ENCODE measurements at places on chromosomes 1 and 21.

- no peak for DNase-seq
Measured at GRCh38 chr1:30715216-30715615, 8.2 kb downstream of the MATN1 start.

DNA sequence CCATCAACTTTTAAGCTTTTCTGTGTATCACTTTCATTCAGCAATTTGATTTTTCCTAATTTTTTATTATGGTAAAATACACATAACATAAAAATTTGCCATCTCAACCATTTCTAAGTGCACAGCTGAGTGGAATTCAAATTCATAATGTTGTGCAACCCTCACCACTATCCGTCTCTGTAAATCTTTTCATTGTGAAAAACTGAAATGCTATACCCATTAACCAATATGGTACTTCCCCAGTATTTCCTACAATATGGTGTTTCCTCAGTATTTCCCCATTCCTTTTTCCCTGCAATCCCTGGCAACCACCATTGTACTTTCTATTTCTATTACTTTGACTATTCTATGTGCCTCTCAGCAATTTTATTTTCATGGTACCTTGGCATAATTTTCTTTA is 6.8 kb downstream of the STPG1 start:
- no peak for DNase-seq

DNA sequence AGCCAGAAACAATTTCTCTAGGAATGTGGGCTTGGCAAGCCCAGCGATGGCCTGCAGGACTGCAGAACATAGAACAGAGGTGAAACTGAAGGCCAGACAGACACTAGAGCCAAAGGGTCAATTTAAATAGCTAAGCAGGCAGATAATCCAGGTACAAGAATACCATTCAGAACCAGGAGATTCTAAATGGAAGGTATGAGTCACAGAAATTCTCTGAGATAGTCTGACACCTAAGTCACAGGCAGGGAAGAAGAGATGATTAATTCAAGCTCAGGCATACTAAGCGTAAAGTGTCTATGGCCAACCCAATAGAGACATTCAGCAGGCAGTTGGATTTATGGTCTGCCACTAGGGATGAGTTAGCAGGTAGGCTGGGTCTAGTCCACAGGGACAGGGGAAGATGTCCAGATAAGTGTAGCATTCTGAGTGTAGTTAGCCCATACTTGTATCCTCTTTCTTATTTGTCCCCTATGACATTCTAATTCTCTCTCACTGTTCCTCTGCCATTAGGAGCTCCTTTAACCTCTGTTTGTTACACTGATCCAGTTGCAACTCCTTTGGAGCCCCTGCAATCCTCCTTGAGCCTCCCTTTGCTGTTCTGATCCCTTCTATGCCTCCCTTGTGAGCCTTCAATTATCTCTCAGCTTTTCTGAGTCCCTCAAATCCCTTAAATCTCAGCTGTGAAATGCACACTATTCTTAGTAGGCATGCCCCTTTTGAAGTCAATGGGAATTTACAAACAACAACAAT is 383.8 kb downstream of the LMO4 start:
- DNase-seq = no peak

GRCh38 chr1:152189657-152190442 is 30.8 kb upstream of the RPTN start:
- peak; percentile 47 for DNase-seq

GRCh38 chr1:65075123-65075976 is 72.7 kb upstream of the AK4 start:
- peak; percentile 58 for DNase-seq

GRCh38 chr1:156123356-156124196 is 9.1 kb downstream of the LMNA start:
- no peak for DNase-seq

GRCh38 chr1:115810609-115811008 is 30.3 kb downstream of the NHLH2 start:
- DNase-seq = no peak

- DNase-seq = no peak
Measured at GRCh38 chr1:202047977-202048376, 37.6 kb downstream of the ELF3 start.

DNA sequence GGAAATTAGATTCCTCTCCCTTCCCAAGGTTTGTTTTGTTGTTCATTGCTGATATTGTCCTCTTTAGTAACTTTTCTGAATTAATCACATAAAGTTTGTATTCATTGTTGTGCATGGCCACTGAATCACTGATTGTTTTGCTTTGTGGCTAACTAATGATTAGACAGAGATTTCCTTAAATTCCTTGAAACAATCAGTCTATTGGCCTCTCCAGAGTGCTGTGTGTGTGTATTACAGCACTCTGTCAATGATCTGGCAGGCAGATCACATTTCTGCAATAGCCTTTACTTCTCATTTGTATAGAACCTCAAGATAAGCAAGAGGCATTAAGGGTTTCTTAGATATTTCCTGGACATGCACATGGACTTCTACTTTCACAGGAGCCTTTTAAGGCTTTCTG is 78.6 kb downstream of the DUSP10 start:
- no peak for DNase-seq

- no peak for DNase-seq
Measured at GRCh38 chr1:31306278-31306677, 9.4 kb downstream of the ZCCHC17 start.

DNA sequence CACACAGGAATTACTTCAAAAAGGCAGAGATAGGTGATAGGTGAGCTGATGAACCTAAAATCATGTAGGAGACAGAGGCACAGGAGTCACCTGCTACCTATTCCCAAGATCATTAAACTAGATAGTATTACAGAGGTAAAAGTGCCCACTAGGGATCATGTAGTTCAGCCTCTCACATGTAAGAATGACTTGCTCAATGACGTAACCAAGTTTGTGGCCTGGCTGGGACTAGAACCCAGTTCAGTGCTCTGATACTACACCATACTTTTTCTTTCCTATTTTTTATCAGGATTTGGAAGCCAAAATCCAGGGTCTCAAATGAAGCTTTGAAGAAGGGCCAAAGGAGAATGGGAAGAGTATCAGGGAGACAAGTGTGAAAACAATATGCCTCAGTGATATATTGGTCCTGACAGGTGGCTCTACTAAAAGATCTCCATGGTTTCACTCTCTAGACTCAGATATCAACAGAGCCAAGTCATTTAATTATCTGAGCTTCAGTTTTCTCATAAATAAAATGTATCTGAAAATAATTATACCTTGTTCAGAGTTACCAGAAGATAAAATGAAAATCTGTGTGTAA is 87.3 kb upstream of the SLFNL1 start:
- no peak for DNase-seq

GRCh38 chr21:36073181-36073580 is 3.4 kb downstream of the CBR1 start:
- DNase-seq = no peak

- DNase-seq = no peak
Measured at GRCh38 chr1:61593331-61593730, 131.6 kb downstream of the TM2D1 start.

Measured in effector CD4-positive, alpha-beta T cell (primary cell).